ENCODE measurements at places on chromosomes 7 and 10.

GRCh38 chr7:18262058-18262457 is 233.5 kb upstream of the HDAC9 start:
- DNase-seq, result no peak

DNA sequence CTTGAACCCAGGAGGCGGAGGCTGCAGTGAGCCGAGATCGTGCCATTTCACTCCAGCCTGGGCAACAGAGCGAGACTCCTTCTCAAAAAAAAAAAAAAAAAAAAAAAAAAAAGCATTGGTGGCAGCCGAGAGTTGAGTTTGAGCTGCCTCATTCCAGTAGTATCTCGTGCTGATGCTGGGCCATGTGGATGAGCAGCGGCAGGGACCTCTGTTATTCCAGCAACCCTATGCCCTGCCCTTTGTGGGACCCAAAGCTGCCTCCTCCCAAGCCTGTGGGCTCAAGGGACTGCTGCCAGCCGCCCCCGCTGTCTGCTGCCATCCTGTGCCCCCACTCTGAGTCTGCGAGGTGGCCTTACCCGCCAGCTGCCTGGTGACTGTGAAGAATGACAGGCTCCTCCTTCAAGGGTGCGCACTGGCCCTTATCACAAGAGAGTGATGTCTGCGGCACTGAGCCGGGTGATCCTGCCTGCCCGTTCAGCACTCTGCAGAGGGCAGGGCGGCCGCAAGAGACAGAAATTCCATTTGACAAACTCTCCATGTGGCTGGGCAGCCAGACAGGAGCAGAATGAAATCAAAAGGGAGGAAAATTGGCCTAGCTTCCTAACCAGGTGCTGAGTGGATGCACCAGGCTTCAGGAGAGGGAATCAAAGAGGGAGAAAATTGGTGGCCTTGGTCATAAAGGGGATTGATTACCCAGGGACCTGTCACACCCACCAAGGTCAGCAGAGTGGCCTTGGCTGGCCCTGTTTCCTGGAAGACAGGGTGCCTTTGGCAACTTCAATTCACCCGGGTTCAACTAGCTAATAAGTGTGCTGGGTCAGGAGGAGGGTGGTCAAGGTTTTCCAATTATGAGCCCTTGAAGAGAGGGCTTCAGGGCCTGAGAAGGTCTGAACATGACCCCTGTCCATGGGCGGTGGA is 65.3 kb upstream of the ZMIZ1 start:
- DNase-seq, result no peak

DNA sequence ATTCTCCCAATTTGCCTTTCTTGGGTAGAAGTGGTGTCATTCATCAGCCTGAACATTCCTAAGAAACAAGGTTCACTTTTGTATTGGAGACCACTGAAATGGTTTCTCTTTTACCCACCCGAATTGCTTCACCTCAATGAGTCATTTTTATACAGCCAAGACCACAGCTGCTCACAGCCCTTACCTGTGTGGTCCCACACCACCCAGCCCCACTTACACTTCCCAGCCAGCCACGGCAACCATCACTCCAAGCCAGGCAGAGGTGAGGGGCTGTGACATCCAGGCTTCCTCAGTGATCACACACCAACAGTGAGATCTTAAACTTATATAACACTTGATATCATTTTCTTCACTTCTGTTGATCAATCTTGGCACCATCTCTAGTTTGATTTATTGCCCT is 20.7 kb downstream of the OR13A1 start:
- DNase-seq, result no peak

DNA sequence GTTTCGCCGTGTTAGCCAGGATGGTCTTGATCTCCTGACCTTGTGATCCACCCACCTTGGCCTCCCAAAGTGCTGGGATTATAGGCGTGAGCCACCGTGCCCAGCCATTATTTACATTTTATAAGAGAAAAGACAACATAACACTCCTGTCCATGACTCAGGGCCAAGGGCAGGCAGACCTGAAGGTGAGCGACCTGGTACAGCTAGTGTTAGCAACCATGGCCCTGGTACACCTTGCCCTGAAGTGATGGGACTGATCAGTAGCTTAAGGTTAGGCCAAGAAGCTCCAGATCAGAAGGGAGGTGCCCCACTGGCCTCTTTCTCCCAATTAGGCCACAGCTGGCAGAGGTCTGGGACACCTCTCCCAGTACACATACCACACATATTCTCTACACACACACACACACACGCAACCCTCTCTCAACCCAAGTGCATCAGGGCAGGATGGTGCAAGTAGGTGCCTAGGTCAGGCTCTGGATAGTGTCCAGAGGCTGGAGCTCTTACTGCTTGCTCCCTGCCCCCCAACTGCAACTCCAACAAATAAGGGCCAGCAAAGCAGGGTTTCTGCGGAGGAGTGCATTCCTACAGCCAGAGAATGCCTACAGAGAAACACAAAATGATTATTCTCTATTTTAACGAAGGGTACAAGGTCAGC is 43.8 kb downstream of the DPCD start:
- no peak for DNase-seq

DNA sequence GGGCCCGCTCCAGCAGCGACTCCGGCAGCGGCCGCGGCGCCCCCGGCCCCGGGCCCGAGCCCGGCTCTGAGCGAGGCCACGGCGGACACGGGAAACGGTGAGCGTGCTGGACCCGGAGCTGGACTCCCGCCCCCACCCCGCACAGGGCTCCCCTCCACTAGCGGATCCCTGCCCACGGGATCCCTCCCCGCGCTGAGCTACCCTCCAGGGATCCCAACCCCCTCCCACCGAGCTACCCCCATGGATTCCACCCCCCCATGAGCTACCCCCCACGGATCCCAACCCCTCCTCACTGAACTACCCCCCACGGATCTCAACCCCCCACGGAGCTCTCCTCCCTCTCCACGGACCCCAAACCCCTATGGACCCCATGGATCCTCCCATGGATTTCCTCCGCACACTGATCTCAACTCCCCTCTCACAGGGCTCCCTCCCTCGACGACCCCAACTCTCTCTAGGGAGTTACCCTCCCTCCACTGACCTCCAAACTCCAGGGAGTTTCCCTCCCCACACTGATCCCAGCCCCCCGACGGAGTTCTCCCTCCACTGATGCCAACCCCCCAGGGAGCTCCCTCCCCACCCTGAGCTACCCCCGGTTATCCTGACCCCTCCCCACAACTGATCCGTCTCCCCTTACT is 20.6 kb upstream of the HSPB1 start:
- DNase-seq, result no peak

Measured in NCI-H2081 treated with DMSO at 0.1 percent for 48 hours (cell line).